WTC11 (cell line): ENCODE measurements at places on chromosomes 3 and 15. TPM values are rescaled to one million over a fixed set of nuclear protein-coding genes. Genes with fewer than 3 reads are reported as not detected.

- no peak overlapping the region for H3K27ac ChIP-seq
- H3K4me1 ChIP-seq: no peaks in the 10 kb centered on the region
- no peaks in the 10 kb centered on the region for H3K27me3 ChIP-seq
- H3K4me3 ChIP-seq: no peak overlapping the region
- peaks cover 7% of the 10 kb centered on the region for H3K36me3 ChIP-seq
These were observed 963.8 kb upstream of the ALCAM start for GRCh38 chr3:104402902-104403301.

DNA sequence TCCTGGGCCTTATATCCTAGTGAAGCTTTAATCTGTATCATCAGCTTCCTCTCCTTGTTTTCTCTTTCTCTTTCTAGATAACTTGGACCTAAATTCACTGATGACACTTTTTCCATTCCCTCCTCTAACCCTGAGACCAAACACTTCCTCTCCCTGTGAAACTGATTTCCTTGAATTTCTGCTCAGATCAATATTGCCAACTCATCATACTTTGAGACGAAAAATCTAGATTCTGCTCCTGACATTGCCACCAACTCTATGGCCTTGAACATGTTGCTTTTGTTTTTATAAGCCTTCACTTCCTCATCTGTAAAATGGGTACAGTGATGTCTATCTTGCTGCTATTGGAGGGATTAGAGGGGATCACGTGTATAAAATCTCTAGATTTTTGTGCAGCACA is 42.7 kb upstream of the RASGRF1 start:
- no peak overlapping the region for H3K4me3 ChIP-seq
- no peaks in the 10 kb centered on the region for H3K36me3 ChIP-seq
- DNase-seq: no peak
- peaks cover 24% of the 10 kb centered on the region for H3K4me1 ChIP-seq

DNA sequence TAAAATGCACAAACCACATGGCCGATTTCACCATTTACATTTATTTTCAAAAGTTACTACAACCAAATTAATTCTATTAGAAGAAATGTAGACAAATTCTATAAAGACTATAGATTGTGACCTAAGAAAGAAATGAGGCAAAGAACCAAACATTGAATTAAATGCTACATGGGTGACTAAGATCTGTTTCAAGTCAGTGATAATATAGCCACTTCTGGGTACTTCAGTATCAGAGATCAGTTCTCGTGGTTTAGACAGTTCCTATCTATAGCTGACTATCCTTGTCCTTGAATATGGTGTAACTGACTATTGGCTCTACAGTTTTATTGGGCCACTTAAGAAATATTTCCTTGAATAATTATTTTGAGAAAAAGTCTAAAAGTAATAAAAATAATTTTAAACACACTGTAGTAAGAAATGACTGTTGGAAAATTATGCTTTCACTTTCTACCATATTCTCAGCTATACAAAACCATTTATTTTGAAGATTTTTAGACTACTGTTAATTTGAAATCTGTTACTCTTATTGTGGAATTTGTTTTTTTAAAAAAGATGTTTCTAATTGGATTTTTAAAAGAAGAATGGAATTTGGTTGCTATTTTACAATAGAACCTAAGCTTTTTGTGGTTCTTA is 14.1 kb downstream of the KCNMB3 start:
- peaks cover 12% of the 10 kb centered on the region for H3K4me1 ChIP-seq
- 0 out of 2 replicates have a peak, but pooled peaks cover 3% of the 10 kb centered on the region for H3K36me3 ChIP-seq
- no peak for DNase-seq
- no peaks in the 10 kb centered on the region for H3K27me3 ChIP-seq

- H3K36me3 ChIP-seq: no peaks in the 10 kb centered on the region
- no peak overlapping the region for H3K4me3 ChIP-seq
- no peak overlapping the region for H3K27ac ChIP-seq
- peaks cover 9% of the 10 kb centered on the region for H3K4me1 ChIP-seq
- no peak for DNase-seq
These were observed 55.5 kb upstream of the MBNL1 start for GRCh38 chr3:152213203-152213602.

DNA sequence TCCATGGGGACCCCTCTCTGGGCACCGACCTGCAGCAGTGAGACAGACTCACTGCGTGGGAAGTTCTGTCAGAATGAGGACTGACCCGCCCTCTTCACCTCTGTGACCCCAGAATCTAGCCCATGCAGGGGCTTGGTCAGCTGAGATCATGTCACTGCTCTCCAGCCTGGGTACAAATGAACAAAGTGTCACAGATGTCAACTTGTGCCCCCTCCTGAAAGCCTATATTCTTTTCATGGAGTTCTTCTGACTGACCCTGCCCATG is 210.8 kb downstream of the XXYLT1 start:
- H3K4me1 ChIP-seq: peaks cover 12% of the 10 kb centered on the region
- H3K36me3 ChIP-seq: no peaks in the 10 kb centered on the region
- DNase-seq: no peak

- H3K4me1 ChIP-seq: peaks cover 27% of the 10 kb centered on the region
- peaks cover 15% of the 10 kb centered on the region for H3K36me3 ChIP-seq
- peak overlapping the region; percentile 29; the same call in 1 of the 2 replicates for H3K27ac ChIP-seq
These were observed 134.6 kb downstream of the LRRC28 start for GRCh38 chr15:99385865-99386264.

DNA sequence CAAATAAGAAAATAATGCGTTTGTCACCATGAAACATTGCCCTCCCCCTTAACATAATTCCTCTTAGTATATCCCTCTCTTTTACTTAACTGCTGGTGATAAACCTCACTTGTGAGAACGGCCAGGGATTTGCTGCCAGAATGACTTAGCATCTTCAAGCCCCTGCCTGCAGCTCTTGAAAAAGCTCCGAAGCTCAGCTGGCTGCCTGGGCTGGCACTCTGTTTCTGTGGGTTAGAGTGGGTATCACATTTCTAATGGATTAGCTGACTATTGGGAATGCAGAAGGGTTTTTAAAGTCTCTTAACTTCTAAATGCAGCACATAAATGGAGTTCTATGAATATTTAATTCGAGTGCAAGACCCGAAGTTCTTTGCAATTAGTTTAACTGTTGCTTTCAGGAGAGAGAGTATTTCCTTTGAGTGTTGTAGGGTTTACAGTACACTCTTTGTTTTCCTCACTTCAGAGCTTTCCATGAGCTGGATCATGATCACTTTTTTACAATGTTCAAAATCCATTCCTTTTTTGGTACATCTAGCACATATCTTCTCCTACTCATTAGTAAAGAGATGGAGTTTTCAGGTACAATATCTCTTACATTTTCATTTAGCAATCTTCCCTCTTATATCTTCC is 124.7 kb upstream of the RBMS3 start:
- H3K27me3 ChIP-seq: no peaks in the 10 kb centered on the region
- H3K4me1 ChIP-seq: peaks cover 25% of the 10 kb centered on the region
- no peaks in the 10 kb centered on the region for H3K36me3 ChIP-seq
- peak; percentile 35 for DNase-seq

DNA sequence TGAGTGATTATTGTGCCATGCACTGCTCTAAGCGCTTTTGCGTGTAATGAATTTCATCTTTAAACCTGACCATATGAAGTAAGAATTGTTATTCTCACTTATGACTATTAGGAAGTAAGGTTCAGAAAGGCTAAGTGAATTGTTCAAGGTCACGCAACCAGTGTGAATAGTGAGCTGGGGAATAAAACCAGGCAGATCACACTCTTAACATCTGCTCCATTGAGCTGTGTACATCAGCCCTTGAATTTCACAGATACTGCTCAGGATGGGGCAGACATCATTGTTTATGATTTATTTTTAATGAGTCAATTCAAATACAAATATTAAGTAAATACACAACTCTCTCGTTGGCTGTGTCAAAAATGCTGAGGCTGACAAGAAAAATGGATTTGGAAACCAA is 184.5 kb downstream of the FNDC3B start:
- H3K27ac ChIP-seq: no peak overlapping the region
- H3K36me3 ChIP-seq: peaks cover 3% of the 10 kb centered on the region; the same call in 1 of the 2 replicates
- no peaks in the 10 kb centered on the region for H3K27me3 ChIP-seq
- H3K4me1 ChIP-seq: peaks cover 64% of the 10 kb centered on the region
- no peak for DNase-seq

DNA sequence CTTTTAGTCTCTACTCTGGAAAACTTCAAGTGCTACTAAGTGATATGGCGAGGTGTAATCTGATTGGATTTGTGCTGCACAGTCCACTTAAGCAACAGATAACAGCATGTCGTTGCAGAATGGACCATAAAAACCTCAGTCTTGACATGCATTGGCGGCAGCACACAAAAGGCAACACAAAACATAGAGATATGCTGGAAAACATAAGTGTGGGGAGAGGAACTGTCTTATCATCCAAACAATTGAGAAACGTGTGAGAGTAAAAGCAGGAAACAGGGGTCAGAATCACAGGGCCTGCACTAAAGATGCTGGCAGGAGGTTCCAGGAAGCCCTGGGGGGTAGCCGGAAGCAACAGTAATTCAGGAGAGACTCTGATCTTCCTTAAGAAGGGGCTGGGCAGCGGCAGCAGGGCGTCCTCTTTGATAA is 82.1 kb downstream of the CGNL1 start:
- no peaks in the 10 kb centered on the region for H3K4me1 ChIP-seq
- no peak for DNase-seq
- H3K36me3 ChIP-seq: peaks cover 44% of the 10 kb centered on the region

DNA sequence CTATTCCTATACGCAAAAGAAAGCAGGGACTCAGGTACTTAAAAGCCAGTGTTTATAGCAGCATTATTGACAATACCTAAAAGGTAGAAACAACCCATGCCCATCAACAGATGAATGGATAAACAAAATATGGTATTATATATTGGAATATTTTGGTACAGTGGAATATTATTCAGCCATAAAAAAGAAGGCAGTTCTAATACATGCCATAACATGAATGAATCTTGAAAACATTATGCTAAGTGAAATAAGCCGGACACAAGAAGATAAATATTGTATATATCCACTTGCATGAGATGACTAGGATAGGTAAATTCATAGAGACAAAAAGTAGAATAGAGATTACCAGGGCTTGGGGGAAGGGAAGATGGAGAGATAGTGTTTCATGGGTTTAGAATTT is 9.2 kb downstream of the FNDC3B start:
- peaks cover 49% of the 10 kb centered on the region for H3K4me1 ChIP-seq
- DNase-seq: no peak
- no peaks in the 10 kb centered on the region for H3K27me3 ChIP-seq
- no peak overlapping the region for H3K27ac ChIP-seq

GRCh38 chr3:186932281-186933181 is 2.2 kb downstream of the ST6GAL1 start:
- H3K4me1 ChIP-seq: peaks cover 42% of the 10 kb centered on the region
- H3K4me3 ChIP-seq: peak overlapping the region; percentile 92
- no peak for DNase-seq
- H3K27ac ChIP-seq: peak overlapping the region; percentile 87
- H3K36me3 ChIP-seq: peaks cover 27% of the 10 kb centered on the region

DNA sequence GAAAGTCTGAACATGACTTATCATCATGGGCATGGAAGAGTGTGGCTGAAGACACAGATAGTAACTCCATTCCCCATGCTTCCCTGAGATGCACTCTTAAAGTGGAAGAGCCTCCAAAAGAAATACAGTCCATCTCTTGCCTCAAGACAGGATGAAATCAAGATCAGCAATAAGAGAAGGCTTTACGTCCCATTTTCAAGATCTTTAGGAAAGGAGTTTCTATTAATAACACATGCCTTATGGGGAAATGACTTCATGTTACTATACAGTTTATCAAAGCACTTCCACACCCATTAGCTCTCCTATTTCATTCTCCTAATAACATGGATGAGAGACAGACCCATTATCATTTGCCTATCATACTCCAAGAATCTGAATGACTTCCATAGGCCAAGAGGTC is 6.1 kb upstream of the KBTBD12 start:
- DNase-seq: no peak
- H3K4me1 ChIP-seq: no peaks in the 10 kb centered on the region
- no peak overlapping the region for H3K27ac ChIP-seq

GRCh38 chr15:38894243-38894948 is 329.8 kb upstream of the RASGRP1 start:
- H3K27me3 ChIP-seq: no peaks in the 10 kb centered on the region
- no peak for DNase-seq
- no peak overlapping the region for H3K27ac ChIP-seq
- H3K4me1 ChIP-seq: no peaks in the 10 kb centered on the region
- no peaks in the 10 kb centered on the region for H3K36me3 ChIP-seq
- no peak overlapping the region for H3K4me3 ChIP-seq

DNA sequence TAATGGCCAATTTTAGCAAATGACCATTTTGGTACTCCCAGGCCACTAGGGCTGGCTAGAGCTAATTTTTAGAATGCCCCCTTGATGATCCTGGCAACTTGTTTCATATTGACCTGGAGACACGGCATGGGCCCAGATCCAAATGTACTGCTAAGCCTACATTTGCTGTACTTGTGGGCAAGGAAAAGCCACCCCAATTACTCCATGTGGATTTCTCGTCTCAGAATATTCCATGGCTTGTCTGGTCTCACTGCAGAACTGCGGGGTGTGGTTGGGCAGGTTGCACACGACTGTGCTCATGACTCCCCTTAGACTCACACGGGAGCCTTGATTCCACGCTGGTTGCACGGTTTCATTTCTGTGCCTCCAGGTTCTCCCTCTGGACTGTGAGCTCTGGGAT is 140.9 kb downstream of the RPLP1 start:
- no peak overlapping the region for H3K27ac ChIP-seq
- peaks cover 6% of the 10 kb centered on the region for H3K27me3 ChIP-seq
- peaks cover 6% of the 10 kb centered on the region for H3K4me1 ChIP-seq
- H3K4me3 ChIP-seq: no peak overlapping the region
- no peaks in the 10 kb centered on the region for H3K36me3 ChIP-seq

GRCh38 chr3:46080124-46080968 is 53.1 kb upstream of the XCR1 start:
- H3K4me1 ChIP-seq: peaks cover under 1% of the 10 kb centered on the region; the same call in 1 of the 2 replicates
- no peak overlapping the region for H3K4me3 ChIP-seq
- peaks cover 4% of the 10 kb centered on the region for H3K36me3 ChIP-seq
- H3K27ac ChIP-seq: no peak overlapping the region
- peaks cover 10% of the 10 kb centered on the region; the same call in 1 of the 2 replicates for H3K27me3 ChIP-seq

DNA sequence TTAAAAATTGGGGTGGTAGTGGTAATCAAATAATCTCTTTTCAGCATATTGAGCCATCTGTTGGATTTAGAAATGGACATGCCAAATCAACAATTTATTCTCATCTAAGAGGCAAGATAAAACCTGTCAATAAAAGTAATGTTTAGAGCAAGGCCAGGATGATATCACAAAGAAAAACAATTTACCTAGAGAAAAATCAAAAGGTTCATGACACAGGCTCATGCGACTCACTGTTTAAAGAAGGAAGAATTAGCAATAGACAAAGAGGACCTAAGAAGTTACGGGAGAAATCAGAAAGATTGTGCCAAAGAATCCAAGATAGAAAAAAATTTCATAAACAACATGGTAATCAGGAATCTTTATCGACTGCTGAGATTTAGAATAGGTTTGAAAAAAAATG is 868.5 kb upstream of the GBE1 start:
- H3K4me3 ChIP-seq: no peak overlapping the region
- H3K4me1 ChIP-seq: peaks cover 13% of the 10 kb centered on the region
- H3K36me3 ChIP-seq: no peaks in the 10 kb centered on the region
- no peak overlapping the region for H3K27ac ChIP-seq
- no peaks in the 10 kb centered on the region for H3K27me3 ChIP-seq
- no peak for DNase-seq

GRCh38 chr15:93486407-93487117 is 397.6 kb upstream of the RGMA start:
- H3K36me3 ChIP-seq: no peaks in the 10 kb centered on the region
- H3K27me3 ChIP-seq: peaks cover 7% of the 10 kb centered on the region; the same call in 1 of the 2 replicates
- H3K4me1 ChIP-seq: peaks cover 15% of the 10 kb centered on the region
- H3K4me3 ChIP-seq: no peak overlapping the region
- no peak for DNase-seq
- no peak overlapping the region for H3K27ac ChIP-seq

Gene PLA2G4D
- 0.07 to 0.24 TPM (median 0.09 TPM) in 3 replicates for total RNA-seq

Gene IQCF5
- not detected in 3 replicates for total RNA-seq

Gene CYP1A1
- 0.21 to 0.26 TPM (median 0.23 TPM) in 3 replicates for total RNA-seq

Gene TGM5
- total RNA-seq: not detected in 3 replicates

Gene AMT
- total RNA-seq: 54.6 to 66.6 TPM (median 57.8 TPM) in 3 replicates

Gene PHLDB2
- 23.5 to 40.3 TPM (median 24.9 TPM) in 3 replicates for total RNA-seq

Gene SYNPR
- total RNA-seq: 0.78 to 1.4 TPM (median 0.85 TPM) in 3 replicates
